Esophagus squamous epithelium (tissue), 5 donors: ENCODE measurements at places on chromosomes 3 and 15. TPM values are rescaled to one million over a fixed set of nuclear protein-coding genes. Genes with fewer than 3 reads are reported as not detected.

GRCh38 chr3:17629400-17629799, 113.0 kb downstream of the TBC1D5 start:
- DNase-seq, result no peak

DNA sequence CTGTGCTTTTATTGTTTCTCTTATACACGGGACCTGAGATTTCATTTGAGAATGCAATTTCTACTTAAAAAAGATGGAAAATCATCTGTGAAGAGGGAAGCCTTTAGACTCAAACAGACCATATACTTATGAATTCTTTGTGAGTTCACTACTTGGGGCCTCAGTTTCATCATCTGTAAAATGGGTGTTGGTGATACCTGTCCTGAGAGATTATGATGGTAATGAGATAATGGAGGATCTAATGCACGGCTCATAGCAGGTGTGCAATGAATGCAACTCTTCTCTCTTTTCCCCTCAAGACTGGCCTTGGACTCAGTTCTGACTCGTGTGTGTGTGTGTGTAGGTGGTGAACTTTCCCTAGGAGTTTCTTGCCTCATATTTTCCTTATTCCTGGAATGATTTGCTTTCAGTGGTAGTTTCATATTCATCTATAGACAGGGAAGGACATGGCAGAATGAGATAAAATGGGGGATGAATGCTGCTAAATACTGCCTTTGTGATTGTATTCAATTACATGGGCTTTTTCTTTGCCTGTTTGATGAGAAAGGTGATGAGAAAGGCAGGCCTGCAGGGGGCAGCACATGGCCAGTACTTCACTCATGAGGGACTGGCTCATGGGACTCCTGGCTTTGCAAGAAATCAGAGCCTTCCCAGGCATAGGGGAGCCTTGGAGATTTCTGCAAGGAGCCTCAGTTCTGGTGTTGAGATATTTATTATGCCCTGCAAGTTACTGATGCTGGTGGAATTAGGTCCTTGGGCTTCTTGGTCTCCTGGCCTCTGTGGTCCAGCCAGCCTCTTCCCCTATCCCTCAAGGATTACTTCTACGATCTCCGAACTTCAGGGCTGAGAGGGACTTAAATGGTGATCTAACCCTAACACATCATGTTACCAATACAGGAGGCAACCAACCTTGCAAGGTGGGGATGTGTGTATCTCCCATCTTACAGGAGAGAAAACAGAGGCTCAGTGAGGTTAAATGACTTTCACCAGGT, 70.7 kb downstream of the RPLP1 start:
- DNase-seq, result no peak

DNA sequence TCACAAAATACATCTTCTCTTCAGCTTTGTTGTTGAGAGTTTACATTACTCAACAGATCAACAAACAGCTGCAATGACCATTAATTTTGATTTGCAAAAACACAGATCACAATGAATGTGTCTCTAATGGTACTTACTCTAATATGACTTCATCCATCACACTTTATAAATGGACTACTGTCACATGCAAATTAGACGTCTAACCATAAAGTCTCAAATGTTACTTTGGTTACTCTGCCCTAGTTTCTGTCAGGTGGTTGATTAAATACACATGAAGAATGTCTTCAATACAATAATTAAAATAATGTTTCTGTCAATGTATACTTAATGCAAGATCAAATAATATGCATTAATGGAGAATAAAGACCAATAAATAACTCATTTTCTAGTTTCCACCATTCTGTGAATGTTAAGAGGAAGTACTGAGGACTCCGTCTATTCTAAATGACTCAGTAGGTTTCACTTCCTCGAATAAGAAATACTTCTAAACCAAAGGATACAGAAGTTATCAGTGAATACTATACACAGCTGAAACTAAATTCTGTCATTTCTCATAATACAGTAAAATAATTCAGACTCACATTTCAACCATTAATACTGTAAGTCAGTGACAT, 145.8 kb downstream of the CBLB start:
- DNase-seq, result no peak

DNA sequence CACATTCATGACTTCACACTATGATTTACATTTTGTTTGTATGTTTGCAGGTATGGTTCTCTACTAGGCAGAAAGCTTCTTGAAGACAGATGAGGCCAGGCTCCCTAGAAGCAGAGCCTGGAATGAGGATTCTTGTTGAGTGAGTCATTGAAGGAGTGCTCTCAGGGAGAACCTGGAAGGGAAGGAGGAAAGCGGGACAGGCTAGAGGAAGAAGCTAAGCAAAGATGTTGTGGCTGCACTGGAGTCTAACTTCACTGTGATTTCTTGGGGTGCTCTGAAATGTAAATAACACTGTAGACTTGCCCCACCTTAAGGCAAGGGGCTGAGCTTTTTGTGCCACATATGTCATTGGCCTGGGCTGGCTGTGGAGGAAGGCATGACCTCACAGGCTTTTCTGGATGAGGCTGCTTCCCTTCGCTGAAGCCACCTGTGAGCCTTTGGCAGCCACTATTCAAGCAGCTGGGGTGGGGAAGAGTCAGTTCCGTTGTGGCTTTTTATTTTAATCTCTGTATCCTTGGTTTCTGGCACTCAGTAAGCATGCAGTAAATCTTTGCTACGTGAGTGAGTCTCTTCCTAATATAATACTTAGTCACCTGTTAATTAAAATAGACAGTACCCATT, 307.3 kb downstream of the SV2B start:
- no peak for DNase-seq

GRCh38 chr3:62414786-62415185, 41.4 kb upstream of the FEZF2 start:
- DNase-seq, result no peak

- DNase-seq, result no peak
Measured at GRCh38 chr3:170866499-170866898, 3.5 kb downstream of the RPL22L1 start.

DNA sequence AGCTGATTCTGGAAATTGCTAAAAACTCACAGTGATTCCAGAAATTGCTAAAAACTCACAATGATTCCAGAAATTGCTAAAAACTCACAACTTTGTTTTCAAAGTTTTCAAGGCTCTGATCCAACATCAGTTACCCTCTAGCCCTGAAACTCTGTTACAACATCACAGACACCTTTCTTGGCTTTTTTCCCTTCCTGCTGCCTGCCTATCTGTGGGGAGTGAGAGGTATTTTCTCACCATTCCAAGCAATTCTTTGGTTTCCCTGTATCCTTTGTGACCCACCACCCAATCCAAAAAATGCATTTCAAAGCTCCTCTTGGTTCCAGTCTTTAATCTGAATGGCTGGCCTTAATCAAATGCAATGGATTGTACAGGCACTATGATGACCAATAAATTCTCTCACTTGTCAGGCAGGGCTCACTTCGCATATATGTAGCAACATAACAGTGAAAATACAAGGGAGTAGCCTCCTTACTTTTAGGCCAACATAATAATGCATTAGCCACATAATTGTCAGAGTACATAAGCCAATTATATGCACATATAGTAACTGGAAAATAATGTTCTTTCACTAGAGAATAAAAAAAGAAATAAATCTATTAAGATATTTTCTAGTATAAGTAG, 1139.0 kb downstream of the ROBO2 start:
- no peak for DNase-seq

GRCh38 chr3:50355829-50356552, 3.3 kb downstream of the TMEM115 start:
- DNase-seq, result no peak

DNA sequence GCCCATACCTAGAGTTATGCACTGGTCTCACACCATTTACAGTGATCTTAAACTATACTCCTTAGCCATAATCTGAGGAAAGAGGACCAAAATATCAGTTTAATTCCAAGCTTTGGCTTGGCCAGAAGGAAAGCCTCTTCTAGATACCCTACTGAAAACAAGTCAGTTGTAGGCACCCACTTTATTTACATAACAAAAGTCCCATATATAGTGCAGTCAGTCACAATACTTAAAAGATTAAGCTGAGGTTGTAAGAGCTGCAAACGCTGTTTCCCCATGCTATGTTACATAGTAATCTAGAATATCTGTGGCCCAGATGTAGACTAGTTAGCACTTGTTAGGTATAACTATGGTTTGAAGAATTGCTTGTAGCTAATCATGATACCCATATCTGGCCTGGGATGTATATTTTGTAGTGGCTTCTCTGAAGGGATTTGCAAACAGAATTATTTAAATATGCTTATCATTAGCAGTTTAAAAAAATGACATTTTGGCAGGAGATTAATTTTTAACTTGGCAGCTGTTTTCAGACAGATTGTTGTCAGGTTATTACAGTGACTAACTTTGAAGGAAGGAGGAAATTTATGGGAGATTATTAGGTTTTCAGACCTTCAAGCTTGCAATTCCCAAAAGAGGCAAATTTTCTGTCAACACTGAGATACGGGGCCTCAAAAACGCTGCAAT, 160.4 kb upstream of the SLC2A2 start:
- no peak for DNase-seq

- DNase-seq, result no peak
Measured at GRCh38 chr3:15307580-15307979, 24.8 kb downstream of the SH3BP5 start.

DNA sequence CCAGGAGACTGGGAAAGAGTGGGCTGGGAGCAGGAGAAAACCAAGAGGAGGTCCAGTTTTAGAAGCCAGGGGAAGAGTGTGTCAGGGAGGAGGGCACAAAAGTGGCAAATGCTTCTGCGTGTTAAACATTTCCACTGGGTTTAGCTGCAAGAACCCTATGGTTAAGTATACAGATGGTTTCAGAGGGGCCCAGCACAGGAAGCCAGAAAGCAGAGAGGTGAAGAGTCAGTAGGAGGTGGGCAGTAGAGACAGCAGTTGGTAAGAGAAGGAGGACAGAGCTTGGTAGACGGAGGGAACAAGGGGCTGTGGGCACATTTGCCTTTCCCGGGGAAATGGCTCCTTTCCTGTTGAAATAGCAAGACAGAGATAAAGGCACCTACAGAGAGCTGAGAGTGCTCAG, 133.8 kb downstream of the EPHB1 start:
- no peak for DNase-seq

DNA sequence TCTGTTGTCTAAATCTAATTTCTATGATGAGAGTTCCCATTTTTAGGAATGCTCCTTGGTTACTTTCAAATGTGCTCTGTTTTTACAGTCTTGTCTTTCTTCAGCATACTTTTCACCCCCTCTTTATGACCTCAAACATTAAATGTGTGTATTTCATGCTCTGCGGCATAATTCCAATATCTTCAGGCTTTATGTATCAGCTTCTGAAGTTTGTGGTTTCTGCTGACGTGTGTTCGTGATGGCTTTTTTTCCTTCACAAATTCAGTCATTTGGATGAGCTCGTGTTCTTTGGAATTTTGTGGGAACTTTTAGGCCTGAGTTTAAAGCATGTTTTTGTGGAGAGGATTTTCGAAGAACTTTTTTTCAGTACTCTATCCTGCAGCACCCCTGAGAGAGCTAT, 97.7 kb upstream of the CHRNA7 start:
- no peak for DNase-seq

- DNase-seq, result no peak
Measured at GRCh38 chr3:54157860-54158259, 35.5 kb downstream of the CACNA2D3 start.

IMPG2 gene
- total RNA-seq, result not detected

TIMP4 gene
- 1.2 TPM for total RNA-seq
